ENCODE measurements at places on chromosomes 16 and 17. TPM values are rescaled to one million over a fixed set of nuclear protein-coding genes. Genes with fewer than 3 reads are reported as not detected.

CEP295NL gene
- 0.38 TPM for total RNA-seq

FAM20A gene
- total RNA-seq = 3.7 TPM

CA5A gene
- 0.09 TPM for total RNA-seq

C17orf67 gene
- 8.0 TPM for total RNA-seq

TRPV3 gene
- total RNA-seq = 0.38 TPM

ST6GALNAC2 gene
- total RNA-seq = 0.76 TPM

SLC13A2 gene
- total RNA-seq = not detected

TAC4 gene
- 0.14 TPM for total RNA-seq

PNMT gene
- 0.38 TPM for total RNA-seq

FOXK2 gene
- 30.9 TPM for total RNA-seq

TM4SF5 gene
- total RNA-seq = not detected

MPP2 gene
- 0.52 TPM for total RNA-seq

TBC1D3C gene
- total RNA-seq = not detected

ZP2 gene
- total RNA-seq = 0.05 TPM

MT1A gene
- total RNA-seq = 1.2 TPM

ATP2C2 gene
- total RNA-seq = 0.38 TPM

PRSS33 gene
- total RNA-seq = 0.05 TPM

DNA sequence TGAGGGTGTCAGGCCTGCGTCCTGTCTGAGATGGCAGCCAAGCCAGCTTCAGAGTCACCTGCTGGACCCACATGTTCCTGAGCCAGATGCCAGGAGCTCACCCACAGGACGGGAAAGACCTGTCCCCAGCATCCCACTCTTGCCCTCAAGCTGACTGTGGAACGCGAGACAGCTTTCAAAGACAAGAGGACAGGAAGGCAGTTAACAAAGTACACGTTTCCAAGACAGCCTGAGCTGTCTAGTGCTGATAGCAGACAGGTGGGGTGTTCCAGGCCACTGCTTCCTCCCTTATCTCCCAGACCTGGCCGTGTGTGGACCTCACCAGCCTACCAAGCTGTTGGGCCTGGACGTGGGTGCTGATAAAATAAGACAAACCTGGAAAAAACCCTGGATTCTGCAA, 13.2 kb downstream of the CMTM3 start:
- DNase-seq = no peak
- no peaks in the 10 kb centered on the region for H3K4me1 ChIP-seq
- H3K4me3 ChIP-seq = no peak overlapping the region
- H3K27ac ChIP-seq = no peak overlapping the region

DNA sequence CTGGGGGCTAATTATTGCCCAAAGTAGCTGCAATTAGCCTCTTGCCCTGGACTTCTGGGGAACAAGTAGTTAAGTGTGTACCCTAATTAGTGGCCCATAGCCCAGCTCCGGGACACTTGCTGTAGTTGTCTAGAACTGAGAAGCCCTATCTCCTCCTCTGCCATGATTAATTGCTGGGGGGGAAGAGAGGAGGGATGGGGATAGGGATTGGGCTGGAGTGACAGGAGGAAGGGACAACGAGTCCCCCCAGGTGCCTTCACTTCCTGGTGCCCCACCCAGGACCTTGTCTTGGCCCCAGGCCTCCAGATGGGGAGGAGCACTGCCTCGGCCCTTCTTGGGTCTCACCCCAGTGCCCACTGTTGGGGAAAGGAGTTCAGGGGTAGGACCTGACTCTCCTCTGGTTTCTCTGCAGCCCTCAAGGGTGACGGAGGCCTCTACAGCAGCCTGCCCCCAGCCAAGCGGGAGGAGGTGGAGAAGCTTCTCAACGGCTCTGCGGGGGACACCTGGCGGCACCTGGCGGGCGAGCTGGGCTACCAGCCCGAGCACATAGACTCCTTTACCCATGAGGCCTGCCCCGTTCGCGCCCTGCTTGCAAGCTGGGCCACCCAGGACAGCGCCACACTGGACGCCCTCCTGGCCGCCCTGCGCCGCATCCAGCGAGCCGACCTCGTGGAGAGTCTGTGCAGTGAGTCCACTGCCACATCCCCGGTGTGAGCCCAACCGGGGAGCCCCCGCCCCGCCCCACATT, 17.4 kb downstream of the NGFR start:
- no peaks in the 10 kb centered on the region for H3K4me1 ChIP-seq
- no peak for DNase-seq
- no peak overlapping the region for H3K4me3 ChIP-seq
- H3K36me3 ChIP-seq = no peaks in the 10 kb centered on the region
- H3K27ac ChIP-seq = no peak overlapping the region

DNA sequence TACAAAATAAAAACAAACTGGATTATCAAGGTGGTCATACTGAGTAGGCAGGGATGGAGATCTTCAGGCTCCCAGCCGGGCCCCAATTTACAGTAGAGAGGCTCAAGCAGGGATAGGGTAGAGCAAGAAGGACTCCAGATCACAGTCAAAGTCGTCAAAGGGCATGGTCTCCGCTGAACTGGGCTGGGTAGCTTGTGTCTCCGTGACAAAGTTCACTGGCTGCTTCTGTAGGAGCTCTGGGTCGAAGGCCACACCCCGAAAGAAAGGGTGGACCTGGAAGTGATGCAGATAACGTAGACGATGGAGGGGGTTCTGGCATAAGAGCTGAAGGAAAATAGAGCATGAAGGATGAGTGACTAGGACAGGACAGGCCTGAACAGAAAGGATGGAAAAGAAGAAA, 3.6 kb downstream of the RSKR start:
- no peak for DNase-seq
- H3K27me3 ChIP-seq = no peaks in the 10 kb centered on the region
- H3K36me3 ChIP-seq = peaks cover 18% of the 10 kb centered on the region
- no peak overlapping the region for H3K27ac ChIP-seq

- H3K27ac ChIP-seq = no peak overlapping the region
- no peaks in the 10 kb centered on the region for H3K4me1 ChIP-seq
- no peak overlapping the region for H3K4me3 ChIP-seq
Measured at GRCh38 chr17:54892360-54892759, 8.3 kb upstream of the TOM1L1 start.

- DNase-seq = no peak
- H3K27me3 ChIP-seq = no peaks in the 10 kb centered on the region
- no peak overlapping the region for H3K27ac ChIP-seq
- no peaks in the 10 kb centered on the region for H3K4me1 ChIP-seq
- H3K4me3 ChIP-seq = no peak overlapping the region
- no peaks in the 10 kb centered on the region for H3K36me3 ChIP-seq
Measured at GRCh38 chr17:72852277-72852938, 240.1 kb downstream of the SLC39A11 start.

GRCh38 chr17:81380131-81380530, 15.1 kb upstream of the BAHCC1 start:
- H3K27ac ChIP-seq = no peak overlapping the region
- no peak for DNase-seq
- no peaks in the 10 kb centered on the region for H3K36me3 ChIP-seq
- H3K27me3 ChIP-seq = peaks cover 46% of the 10 kb centered on the region

- no peak for DNase-seq
- H3K27ac ChIP-seq = no peak overlapping the region
- H3K36me3 ChIP-seq = peaks cover 22% of the 10 kb centered on the region
Measured at GRCh38 chr17:45433159-45433535, 477 bp upstream of the ARHGAP27 start.

DNA sequence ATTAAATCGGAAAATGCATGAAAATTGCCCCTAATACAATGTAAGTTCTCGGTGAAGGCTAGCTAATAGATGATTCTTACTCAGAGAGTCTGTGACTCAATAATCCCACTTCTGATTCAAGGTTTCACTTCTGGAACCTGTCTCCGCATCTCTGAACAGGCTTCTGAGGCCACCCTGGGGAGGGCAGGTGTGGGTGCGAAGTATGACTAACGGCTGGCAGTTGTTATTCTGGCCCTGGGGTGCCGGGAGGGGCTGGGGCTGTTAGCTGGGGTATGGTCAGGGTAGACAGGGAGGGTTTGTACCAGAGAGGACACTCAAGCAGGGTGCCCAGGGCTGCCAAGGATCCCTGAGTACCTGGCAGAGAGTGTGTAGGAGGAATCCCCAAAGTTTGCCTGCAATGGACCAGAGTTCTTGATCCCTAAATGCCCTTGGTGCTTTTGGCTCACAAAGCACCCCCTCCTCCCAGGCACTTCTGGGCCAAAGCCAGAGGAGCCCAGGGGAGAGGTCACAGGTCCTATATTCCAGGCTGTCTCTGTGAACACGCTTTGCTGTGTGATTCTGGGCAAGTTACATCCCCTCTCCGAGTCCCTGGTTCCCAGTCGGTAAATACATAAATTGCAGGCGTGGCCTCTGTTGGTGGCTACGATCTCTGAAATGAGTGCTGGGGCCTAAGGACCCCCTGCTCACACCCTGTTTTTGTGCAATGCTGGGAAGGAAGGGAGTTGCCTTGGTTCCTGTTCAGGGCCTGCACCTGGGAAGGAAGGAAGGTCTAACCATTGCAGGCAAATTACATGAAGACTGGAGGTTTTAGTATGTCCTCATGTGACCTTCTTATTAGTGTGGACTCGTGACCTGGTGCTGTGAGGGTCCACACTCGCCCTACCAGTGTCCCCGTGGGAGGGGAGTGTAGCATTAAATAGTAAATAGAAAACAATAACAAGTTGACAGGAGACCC, 49.9 kb upstream of the CPNE2 start:
- peaks cover 7% of the 10 kb centered on the region for H3K36me3 ChIP-seq
- peak overlapping the region; percentile 90 for H3K27ac ChIP-seq
- no peak for DNase-seq
- no peaks in the 10 kb centered on the region for H3K27me3 ChIP-seq
- H3K4me3 ChIP-seq = no peak overlapping the region
- peaks cover 65% of the 10 kb centered on the region for H3K4me1 ChIP-seq

GRCh38 chr17:43463241-43463640, 20.5 kb upstream of the DHX8 start:
- DNase-seq = no peak
- H3K4me1 ChIP-seq = no peaks in the 10 kb centered on the region
- no peak overlapping the region for H3K27ac ChIP-seq
- H3K36me3 ChIP-seq = no peaks in the 10 kb centered on the region
- H3K4me3 ChIP-seq = no peak overlapping the region

GRCh38 chr17:76049836-76050537, 22.3 kb downstream of the SRP68 start:
- H3K27me3 ChIP-seq = no peaks in the 10 kb centered on the region
- no peak for DNase-seq
- H3K27ac ChIP-seq = no peak overlapping the region
- peaks cover 69% of the 10 kb centered on the region for H3K36me3 ChIP-seq

- H3K4me3 ChIP-seq = no peak overlapping the region
- no peaks in the 10 kb centered on the region for H3K36me3 ChIP-seq
- no peak for DNase-seq
- H3K27me3 ChIP-seq = no peaks in the 10 kb centered on the region
- no peaks in the 10 kb centered on the region for H3K4me1 ChIP-seq
Measured at GRCh38 chr17:32993977-32994376, 2.3 kb downstream of the SPACA3 start.

- H3K27ac ChIP-seq = no peak overlapping the region
- no peaks in the 10 kb centered on the region for H3K27me3 ChIP-seq
- peaks cover 5% of the 10 kb centered on the region for H3K4me1 ChIP-seq
- no peak for DNase-seq
Measured at GRCh38 chr17:20991276-20992037, 51.4 kb downstream of the USP22 start.

- DNase-seq = no peak
- H3K4me1 ChIP-seq = no peaks in the 10 kb centered on the region
- H3K4me3 ChIP-seq = no peak overlapping the region
- H3K27me3 ChIP-seq = peaks cover 3% of the 10 kb centered on the region
- no peaks in the 10 kb centered on the region for H3K36me3 ChIP-seq
Measured at GRCh38 chr17:57152967-57153528, 68.0 kb downstream of the AKAP1 start.

- H3K36me3 ChIP-seq = peaks cover 26% of the 10 kb centered on the region
- peaks cover 69% of the 10 kb centered on the region for H3K4me1 ChIP-seq
- DNase-seq = peak; percentile 74
- peak overlapping the region; percentile 3 for H3K4me3 ChIP-seq
- H3K27ac ChIP-seq = peak overlapping the region; percentile 95
Measured at GRCh38 chr16:70737377-70738082, 51.7 kb upstream of the MTSS2 start.

DNA sequence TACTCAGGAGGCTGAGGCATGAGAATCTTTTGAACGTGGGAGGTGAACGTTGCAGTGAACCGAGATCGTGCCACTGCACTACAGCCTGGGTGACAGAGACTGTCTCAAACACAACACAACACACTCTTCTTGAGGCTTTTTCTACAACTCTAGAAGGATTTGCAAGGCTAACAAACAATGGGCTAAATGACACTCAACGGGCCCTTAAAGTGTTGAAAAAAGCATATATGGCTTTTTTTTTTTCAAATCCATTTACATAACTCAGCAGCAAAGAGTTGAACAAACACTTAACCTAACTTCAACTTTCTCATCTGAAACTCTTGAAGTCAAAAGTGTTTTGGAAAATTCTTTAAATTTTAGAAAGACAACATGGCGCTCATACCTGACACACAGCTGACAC, 22.3 kb downstream of the CDR2 start:
- DNase-seq = no peak
- H3K4me3 ChIP-seq = no peak overlapping the region
- peaks cover 7% of the 10 kb centered on the region for H3K4me1 ChIP-seq
- H3K36me3 ChIP-seq = peaks cover 20% of the 10 kb centered on the region
- H3K27me3 ChIP-seq = no peaks in the 10 kb centered on the region

- no peak overlapping the region for H3K4me3 ChIP-seq
- peak; percentile 59 for DNase-seq
- H3K27ac ChIP-seq = peak overlapping the region; percentile 73
- no peaks in the 10 kb centered on the region for H3K27me3 ChIP-seq
- H3K4me1 ChIP-seq = peaks cover 12% of the 10 kb centered on the region
- H3K36me3 ChIP-seq = peaks cover 8% of the 10 kb centered on the region
Measured at GRCh38 chr16:22216191-22216831, 10.2 kb downstream of the EEF2K start.

DNA sequence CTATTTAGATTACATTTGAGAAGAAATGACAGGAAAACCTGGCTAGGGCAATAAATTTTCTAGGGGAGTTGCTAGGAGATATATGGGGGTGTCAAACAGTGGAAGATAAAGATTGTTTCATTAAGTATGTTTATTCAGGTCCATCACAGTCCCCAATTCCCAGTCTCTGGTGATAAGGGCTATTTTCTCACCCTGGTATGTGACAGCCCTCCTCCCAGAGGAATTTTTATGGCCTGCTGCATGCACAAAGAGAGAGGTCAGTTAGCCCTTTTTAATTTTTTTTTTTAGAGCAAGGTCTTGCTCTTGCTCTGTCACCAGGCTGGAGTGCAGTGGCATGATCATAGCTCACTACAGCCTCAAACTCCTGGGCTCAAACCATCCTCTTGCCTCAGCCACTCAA, 53.6 kb upstream of the ATF7IP2 start:
- H3K27me3 ChIP-seq = no peaks in the 10 kb centered on the region
- peaks cover 42% of the 10 kb centered on the region for H3K4me1 ChIP-seq
- DNase-seq = no peak
- H3K27ac ChIP-seq = no peak overlapping the region
- no peak overlapping the region for H3K4me3 ChIP-seq

Data from thymus (tissue), 14 donors.